K562 (cell line): ENCODE measurements at places on chromosomes 7 and 10. TPM values are rescaled to one million over a fixed set of nuclear protein-coding genes. Genes with fewer than 3 reads are reported as not detected.

DNA sequence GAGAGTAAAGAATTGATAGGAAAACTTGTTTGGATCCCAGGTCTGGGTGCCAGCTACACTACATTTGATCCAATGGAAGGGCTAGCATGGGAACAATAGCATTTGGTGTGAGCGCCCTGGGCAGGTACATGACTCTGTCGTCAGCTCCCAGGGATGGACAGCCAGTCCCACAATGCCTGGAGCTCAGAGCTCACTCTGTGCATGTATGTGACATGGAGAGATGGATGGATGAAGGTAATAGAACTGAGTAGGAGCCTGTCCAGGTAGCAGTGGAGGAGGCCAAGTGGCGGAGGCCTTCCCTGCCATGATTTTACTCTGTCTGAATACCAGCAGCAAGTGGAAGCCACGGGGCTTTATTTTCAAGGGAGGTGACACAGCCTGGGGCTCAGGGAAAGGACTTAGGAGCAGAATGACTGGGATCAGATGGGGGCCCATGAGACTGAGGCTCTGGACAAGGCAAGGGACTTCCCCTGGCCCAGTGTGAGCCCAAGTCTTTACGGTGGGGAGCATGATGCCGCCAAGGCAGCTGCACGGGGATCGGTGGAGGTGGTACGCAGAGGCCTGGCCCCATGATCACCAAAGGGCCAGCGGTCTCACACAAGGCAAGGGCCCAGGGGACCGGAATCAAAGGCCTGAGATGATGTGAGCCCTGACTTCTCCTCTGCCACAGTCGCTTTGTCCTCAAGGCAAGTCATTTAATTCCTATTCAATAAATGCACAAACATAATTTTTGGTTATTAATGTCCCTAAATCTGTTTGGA lies 5.9 kb downstream of the PTPRE start:
- DNase-seq = no peak

DNA sequence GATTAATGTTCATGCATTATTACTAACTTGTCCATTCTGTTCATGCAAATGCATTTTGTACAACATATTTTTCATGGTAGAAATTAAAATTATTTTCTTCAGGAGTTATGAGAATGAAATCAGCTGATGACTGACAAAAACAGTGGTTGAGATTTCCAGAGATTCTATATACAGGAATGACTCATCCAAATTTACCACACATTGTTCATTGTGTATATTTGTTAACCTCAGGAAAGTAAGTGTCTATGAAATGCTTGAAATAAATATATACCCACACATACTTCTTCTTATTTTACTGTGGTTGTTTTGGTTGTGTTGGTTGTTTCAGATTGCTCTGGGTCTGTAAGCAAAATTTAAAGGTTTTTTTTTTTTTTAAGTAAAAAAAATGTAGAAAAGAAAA lies 108.1 kb upstream of the SP8 start:
- no peak for DNase-seq

DNA sequence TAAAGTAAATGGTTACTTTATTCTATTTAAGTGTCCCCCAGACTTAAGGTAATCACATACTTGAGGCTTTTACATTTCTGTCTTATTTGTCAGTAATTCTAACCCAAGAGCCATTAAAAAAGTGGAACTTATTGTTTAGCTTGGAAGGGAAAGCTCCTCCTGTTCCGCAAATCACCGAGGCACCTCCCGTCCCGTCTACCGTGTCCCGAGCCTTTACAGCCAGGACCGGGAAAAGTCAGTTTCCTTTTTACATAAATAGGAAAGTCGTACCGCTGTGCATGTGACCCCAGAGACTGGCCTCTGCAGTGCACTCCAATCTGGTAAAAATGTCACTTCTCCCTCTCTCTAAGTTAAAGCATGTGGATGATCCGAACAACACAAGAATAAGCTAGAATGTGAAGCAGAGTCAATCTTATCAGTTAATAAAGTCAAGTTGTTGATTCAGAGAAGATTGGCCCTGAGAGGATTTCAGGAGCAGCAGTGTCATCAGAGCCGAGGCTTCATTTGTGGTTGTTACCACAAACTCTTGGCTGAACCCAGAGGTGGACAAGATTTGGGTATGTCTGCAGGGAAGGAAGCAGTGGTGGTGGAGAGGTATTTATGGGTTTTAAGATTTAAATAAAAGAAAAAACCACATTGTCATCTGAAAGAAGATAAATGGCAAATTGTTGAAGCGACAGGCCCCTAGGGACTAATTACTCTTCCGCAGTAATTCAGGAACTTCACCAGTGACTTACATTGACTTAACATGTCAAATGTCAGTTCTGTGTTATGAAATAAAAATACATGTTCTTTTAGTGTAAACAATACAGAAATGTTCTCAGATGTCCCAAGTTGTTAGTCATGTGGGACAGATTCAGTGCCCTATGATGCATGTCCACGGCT lies 316.6 kb upstream of the ZNF32 start:
- no peak for DNase-seq

DNA sequence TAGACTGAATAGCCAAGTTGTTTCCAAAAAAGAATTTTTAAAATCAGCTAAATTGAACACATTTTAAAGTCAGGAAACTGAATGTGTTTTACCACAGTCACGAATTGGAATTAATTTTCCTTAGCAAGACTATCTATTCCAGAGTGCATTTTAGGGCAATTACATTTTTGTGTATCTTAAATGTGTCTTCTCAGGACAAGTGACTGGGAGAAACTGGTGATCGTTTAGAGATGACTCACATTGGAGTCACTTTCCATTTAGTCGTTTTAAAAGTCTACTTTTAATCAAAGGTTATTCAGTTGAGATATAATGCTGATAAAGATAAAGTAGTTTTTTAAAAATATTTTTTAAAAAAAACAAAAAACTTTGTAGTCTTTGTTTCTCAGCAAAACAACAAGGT lies 191.7 kb upstream of the SLC26A5 start:
- no peak for DNase-seq

DNA sequence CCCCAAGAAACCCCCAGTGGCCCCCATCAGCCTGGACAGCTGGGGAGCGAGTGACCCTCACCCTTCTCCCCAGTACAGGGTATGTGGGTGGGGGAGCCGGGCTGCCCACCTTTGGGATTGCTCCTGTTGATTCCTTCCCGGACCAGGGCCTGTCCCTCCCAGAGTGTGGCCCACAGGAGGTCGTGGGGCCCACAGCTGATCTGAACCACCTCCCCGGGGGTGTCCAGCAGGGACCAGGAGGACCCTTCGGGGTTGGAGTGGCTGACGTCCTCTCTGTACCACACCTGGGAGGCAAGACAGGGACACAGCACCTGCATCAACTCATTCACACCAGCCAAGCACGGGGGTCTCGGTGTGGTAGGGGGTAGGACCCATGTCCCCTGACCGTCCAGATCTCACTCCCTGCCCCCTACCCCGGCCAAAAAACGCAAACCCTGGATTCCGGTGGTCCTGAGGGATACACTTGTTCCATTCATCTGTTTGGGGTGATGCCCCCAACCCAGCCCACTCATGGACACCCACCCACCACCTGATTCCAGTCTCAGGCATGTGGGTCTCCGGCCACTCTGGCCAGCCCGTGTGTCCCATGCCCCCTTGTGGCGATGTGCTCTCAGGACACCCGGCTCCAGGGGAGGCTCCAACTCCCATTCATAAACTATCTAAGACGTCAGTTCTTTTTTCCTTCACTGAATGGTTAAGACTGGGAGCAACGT lies 10.9 kb downstream of the TECPR1 start:
- peak; percentile 66 for DNase-seq

Gene SMKR1
- 0.58 and 1.5 TPM in 2 replicates for total RNA-seq

Gene MAGI2
- 0.94 and 1.1 TPM in 2 replicates for total RNA-seq

Gene IFIT1
- 0.09 and 0.25 TPM in 2 replicates for total RNA-seq
